ENCODE measurements at places on chromosomes 7 and 10.

- DNase-seq, result no peak
Observed at GRCh38 chr7:94336009-94336408, 58.7 kb upstream of the COL1A2 start.

- DNase-seq, result no peak
Observed at GRCh38 chr7:78635026-78635793, 818.3 kb downstream of the MAGI2 start.

GRCh38 chr7:157963526-157963925, 624.1 kb downstream of the PTPRN2 start:
- no peak for DNase-seq

- DNase-seq, result no peak
Observed at GRCh38 chr7:124792002-124792401, 26.4 kb upstream of the GPR37 start.

- no peak for DNase-seq
Observed at GRCh38 chr10:23975431-23975830, 233.5 kb upstream of the KIAA1217 start.

DNA sequence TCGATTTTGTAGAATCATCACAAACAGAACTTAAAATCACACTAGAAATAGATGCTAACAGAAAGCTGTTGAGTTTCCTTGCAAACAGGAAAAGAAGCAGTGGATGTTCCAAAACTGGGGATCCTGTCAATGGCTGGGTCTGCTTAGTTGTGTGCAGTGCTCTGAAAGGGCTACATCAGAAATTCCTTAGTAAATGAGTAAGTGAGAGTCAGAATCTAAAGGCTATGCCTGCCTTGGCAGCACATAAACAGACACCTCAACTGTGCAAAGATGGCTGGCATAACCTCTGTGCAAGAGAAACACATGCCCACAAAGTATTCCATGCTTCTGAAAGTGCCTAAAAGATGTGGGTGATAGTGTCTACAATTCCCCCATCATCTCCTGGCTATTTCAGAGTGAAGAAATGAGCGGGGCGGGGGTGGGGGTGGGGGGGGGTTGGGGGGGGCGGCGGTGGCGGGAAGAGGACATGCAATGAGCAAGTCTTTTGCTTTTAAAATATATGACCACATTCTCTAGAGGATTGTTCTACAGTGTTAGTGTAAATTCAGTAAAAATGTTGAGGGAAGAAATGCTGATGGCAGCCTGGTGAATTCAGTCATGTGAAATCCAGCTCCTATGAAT, 138.1 kb upstream of the LAMB4 start:
- DNase-seq, result no peak

GRCh38 chr10:94423627-94424026, 21.3 kb downstream of the TBC1D12 start:
- no peak for DNase-seq

DNA sequence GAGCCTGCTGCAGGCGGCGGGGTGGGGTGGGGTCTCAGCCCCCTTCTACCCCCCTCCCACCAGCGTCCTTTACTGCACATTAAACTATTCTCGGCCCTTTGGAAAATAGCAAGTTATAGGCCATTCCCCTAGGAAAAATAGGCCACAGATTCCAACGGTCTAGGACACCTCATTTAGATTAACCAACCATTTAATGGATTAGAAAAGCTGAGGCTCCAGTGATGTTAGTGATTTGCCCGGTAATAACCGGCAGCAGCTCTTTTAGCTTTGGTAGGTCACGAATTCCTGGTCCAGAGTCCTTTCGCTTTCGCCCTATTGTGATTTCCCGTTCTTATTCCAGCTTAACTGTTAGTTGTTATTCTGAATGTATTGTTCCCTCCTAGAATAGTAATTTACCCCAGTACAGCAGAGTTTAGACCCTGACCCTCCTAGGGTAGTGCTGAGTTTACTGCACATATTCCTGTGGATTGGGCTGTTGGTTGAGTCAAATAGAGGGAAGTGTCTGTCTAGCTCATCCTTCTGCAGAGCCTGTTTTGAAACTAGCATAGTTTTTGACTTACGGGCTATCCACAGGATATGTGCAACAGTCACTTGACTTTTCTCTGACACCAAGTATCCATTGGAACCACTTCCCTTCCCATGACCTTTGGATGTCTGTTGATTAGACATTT, 754 bp downstream of the GSTO1 start:
- DNase-seq, result no peak

- DNase-seq, result no peak
Observed at GRCh38 chr7:127396184-127396583, 3.7 kb upstream of the ZNF800 start.

DNA sequence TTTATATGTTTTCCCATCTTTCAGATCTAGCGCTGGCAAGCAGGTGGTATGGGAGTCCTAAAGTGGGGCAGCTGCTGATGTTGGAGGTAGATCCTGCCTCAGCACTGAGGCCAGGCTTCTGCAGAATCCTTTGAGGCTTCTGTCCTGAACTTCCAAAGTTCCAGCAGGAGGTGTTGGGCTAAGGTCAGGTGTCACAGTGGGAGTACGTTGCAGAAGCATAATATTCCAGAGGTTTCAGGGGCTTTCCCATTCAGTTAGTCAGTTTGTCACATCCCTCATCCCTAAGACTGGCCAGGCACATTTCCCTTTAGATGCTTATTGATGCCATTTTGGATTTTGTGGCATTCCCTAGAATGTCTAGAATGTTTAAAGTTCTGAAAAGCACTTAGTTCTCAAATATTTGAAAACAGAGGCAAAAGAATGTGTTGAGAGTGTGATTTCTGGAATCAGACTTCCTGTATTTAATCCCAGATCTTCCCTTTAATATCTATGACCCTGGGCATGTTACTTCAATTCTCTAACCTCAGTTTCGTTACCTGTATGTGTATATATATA, 319.1 kb upstream of the PHYHIPL start:
- no peak for DNase-seq

GRCh38 chr7:30702200-30702599, 19.9 kb upstream of the CRHR2 start:
- no peak for DNase-seq

- DNase-seq, result no peak
Observed at GRCh38 chr10:31709028-31709427, 219.6 kb downstream of the ARHGAP12 start.

DNA sequence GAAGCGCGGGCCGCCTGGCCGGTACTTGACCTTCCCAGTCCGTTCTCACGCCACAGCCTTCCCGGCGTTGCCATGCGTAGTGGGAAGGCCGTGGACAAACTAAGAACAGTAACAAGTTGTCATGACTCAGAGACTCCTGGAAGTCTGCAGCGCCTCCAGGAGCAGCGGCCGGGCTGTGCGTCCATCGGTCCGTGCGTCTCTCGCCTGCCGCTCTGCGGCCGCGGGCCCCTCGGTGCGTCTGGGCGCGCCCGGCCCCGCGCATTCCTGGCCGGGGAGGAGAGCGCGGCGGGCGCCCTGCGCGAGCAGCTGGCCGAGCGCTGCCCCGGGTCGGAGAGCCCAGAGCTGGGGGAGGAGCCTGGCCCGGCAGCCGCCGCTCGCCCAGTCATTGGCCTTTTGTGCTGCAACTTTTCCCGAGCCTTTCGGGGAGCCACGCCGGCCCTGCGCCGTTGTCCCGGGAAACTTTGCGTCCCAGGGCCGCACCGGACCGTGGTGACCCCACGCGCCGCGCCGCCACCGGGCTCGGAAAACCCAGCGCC, 123.7 kb downstream of the TACC2 start:
- no peak for DNase-seq

GRCh38 chr10:15681076-15681475, 38.6 kb downstream of the ITGA8 start:
- no peak for DNase-seq

- DNase-seq, result no peak
Observed at GRCh38 chr7:110944966-110945644, 145.8 kb upstream of the LRRN3 start.

DNA sequence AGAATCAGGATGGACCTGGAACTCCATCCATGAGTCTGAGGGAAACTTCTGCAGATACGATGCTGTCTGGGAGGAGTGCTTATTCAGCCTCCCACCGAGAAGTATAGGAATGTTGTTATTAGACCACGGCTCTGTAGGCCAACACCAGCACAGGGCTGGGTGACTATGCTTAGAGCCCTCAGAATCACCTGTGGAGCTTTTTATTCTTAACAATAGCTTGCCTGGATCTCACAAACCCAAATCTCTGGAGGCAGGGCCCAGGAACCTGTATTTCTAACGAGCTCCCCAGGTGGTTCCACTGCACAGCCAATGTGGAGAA, 55.6 kb upstream of the ARID5B start:
- no peak for DNase-seq

All from GM12892 (cell line).